ENCODE measurements at places on chromosomes 2 and 18.
A peak's percentile ranks its signal among the peaks of the same experiment; 100 is the strongest.

DNA sequence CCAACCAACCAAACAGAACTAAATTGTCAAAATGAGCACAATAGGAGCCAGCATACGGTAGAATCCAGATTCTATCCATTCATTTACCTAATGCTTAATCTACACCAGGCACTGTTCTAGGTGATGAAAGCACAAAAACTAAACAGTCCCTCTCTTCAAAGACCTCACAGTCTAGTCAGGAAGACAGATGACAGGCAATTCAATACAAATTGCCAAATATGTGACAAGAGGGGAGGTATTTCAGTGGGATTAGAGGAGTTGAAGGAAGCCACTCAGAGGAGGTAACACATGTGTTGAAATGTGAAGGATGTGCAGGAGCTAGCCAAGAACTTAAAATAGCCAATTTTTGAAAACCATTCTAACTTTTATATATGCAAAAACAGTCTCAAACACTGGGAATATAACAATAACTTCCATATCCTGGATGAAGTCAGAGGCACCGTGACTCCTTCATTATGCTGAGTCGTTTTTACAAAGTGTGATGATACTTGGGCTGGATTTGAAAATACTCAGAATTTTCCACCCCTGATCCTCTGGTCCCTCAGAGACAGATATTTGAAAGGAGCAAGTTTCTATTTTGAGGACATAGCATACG, 204.9 kb downstream of the PID1 start:
- no peak for DNase-seq

DNA sequence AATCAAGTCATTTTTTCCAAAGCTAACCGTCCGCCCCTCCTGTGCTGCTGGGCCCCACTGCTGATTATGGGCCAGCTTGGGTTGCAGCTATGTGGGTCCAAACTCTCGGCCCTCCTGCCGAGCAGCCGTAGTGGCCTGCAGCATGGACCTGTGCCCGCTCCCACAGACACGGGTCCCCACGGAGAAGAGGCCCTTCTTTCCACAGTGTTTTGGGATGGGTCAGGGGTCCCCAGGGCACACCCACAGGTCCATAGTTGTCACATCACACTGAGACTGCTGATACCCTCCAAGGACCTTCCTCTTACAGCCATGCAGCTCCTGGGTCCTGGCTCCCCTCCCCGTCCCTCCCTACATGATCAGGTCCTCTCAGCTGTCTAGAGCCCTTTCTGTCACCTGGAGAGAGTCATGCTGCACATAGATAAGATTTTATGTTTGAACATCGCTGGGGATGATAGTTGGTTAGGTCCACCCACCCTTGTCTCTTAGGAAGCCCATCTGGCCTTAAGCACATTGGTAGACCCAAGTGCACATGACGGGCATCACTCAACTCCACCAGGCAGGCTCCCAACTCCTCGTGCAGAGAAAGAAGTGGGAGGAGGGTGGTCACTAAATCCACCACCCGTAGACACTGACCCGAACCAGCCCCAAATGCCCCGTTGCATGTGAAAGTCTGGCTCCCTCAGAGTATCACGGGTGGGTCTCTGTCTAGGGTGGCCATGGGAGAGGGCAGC, 17.5 kb downstream of the GPR55 start:
- DNase-seq, result no peak

DNA sequence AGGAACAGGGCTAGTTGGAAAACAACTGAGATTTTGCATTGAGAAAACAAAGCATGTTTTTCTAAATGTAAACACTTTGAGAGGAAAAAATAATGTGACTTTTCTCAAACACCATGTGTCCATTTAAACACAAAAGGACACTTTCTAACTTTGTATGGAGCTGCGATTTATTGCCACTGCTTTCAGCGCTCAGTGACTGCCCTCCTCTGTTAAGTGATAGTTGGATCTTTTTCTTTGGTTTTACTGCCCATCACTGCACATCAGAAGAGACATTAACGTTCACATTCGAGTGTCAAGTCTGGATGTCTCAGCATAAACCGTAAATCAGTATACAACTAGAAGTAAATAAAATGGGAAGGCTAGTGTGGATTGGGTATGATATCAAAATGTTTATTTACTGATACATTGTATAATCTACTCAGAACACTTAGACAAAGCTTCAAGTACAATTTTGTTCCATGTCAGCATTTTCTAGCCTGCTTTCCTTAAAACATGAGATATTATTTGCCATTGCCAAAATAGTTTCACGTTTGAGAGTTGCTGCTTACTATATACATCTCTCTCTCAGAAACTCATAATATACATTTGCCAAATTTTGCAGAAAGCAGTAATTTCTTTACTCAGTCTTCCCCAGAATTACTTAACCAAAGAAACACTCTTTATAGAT, 237.6 kb downstream of the IKZF2 start:
- DNase-seq, result no peak

DNA sequence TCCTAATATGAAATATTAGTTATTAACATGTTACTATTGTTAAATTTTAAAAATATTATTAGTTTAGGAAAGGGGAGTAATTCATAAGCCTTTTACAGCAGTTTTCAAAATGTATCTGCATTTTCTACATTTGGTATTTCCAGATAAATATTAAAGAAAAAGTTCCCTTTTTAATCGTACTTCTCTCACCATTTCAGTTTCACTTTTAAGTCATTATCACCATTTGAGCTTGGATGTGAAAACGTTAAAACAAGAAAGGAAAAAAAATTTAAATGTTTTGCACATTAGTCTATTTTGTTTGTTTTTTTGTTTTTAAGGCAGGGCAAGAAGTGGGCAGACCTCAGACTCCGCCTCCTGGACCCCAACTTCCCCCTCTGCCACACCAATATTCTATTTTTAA, 3.3 kb upstream of the SRSF7 start:
- DNase-seq, result peak; percentile 52

GRCh38 chr18:44518091-44518615, 162.5 kb upstream of the SETBP1 start:
- no peak for DNase-seq

- no peak for DNase-seq
These were observed 65.6 kb downstream of the TMEM17 start for GRCh38 chr2:62440281-62440946.

GRCh38 chr2:229900012-229900411, 21.8 kb downstream of the TRIP12 start:
- DNase-seq, result no peak

- no peak for DNase-seq
These were observed 184.7 kb downstream of the GFPT1 start for GRCh38 chr2:69202327-69202726.

- DNase-seq, result no peak
These were observed 658.2 kb downstream of the TDRD15 start for GRCh38 chr2:21781962-21782361.

GRCh38 chr2:54723996-54724559, 616 bp downstream of the EML6 start:
- no peak for DNase-seq

GRCh38 chr2:149320362-149320761, 10.0 kb upstream of the LYPD6 start:
- no peak for DNase-seq

- DNase-seq, result no peak
These were observed 140.3 kb downstream of the TCF4 start for GRCh38 chr18:55447672-55448018.

- DNase-seq, result peak; percentile 21
These were observed 68.7 kb downstream of the STK39 start for GRCh38 chr2:168178520-168179324.

GRCh38 chr2:106062627-106063026, 131.5 kb downstream of the UXS1 start:
- DNase-seq, result no peak

DNA sequence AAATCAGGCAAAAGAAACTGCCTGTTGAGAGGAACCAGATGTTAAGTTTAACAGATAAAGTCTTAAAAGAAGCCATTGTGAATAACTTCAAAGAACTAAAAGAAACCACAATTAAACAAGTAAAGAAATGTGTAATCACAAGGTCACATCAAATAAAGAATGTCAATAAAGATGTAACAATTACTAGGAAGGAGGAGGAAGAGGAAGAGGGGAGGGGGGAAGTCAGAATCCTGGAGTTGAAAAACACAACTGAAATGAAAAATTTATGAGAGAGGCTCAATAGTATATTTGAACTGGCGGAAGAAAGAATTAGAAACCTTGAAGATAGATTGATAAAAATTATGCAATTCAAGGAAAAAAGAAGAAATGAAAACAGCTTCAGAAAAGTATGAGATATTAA, 88.4 kb upstream of the CRIM1 start:
- no peak for DNase-seq

DNA sequence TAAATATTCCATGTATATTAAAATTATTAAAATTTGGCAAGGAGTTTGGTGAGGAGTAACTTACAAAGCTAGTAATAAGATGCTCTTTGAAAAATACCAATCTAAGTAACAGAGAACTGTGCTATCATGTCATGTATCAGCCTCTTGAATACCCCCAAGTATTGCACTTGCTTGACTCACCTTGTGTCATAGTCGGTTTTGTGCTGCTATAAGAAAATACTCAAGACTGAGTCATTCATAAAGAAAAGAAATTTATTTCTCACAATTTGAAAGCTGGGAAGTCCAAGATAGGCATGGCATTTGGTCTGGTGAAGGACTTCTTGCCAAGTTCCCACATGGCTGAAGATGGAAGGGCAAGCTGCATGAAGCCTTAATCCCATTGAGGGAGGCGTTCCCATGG, 179.2 kb downstream of the MEMO1 start:
- DNase-seq, result no peak

- DNase-seq, result no peak
These were observed 34.3 kb downstream of the FMNL2 start for GRCh38 chr2:152369176-152369860.

DNA sequence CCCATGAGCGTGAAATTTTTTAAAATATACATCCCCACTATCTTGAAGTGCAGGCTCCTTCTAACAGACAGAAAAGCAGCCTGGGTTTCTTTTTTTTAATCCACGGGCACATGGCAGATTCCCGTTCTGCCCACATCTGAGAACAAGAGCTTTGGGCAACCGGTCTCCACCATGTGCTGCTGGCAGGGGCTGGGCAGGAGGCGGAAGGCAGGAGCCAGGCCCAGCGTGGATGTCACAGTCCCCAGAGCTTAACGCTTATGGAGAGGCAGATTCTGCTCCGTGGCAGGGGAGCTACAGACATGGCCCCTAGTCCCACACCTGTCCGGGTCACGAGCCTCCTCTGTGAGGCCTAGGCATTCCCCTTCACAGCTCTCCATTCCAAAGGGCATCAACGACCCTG, 503.0 kb upstream of the MYT1L start:
- no peak for DNase-seq

DNA sequence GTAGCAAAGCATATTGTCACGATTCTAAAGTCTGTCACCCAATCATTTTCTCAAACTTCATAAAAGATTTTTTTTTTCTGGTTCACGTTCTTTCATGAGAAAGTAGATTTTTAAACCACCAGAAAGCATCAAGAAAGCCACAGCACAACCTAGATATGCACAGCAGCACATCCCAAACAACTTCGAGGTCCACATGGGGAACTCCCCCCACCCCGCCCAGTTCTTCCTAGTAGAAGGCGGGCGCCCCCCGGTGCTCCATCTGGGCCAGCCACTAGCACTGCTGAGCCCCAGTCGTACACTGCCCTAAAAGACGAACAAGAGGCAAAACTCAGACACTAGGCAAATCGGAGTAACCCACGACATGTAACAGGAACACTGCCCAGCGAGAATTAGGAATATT, 15.5 kb downstream of the HDLBP start:
- no peak for DNase-seq

- no peak for DNase-seq
These were observed 82.5 kb upstream of the ARL4C start for GRCh38 chr2:234579231-234579962.

GRCh38 chr2:166230724-166231070, 102.9 kb upstream of the SCN1A start:
- no peak for DNase-seq

DNA sequence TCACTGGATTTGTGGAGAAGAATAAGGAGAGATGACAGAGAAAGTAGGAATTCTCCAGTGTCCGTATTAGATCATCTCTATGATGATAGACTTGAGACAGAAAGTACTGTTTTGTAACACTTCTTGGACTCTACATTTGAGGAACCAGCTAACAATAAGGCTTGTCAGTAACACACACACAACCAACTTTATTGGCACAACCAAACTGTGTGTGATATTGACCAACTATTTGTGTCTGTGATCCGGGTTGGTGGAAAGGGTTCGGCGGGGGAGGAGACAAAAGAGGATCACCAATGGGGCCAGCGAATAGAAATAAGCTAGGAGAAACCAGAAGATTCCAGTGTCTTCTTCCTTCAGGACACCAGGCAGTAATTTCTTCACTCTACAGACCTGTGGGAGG, 79.8 kb downstream of the MARCHF4 start:
- peak; percentile 10 for DNase-seq

DNA sequence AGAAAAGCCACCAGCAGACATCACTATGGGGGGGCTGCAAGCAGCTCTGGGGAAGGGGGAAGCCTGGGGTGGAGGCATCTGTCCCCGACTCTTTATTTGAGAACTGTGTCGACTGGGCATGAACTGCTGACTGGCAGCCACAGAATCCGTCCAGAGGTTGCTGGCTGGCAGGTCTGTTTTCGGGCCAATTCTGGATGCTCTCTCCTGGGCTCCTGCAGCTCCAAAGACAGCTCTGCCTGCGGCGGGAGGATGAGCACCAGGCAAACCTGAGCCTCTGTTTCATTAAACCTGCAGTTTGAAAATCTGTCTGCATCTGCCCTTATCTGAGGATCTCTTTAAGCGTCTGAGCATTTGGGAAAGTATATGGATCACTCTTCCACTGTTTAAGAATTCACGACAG, 34.4 kb upstream of the RPL31 start:
- DNase-seq, result no peak

- DNase-seq, result no peak
These were observed at the start of gene CLASP1 for GRCh38 chr2:121649149-121649595. Gene CLASP1, minus strand, starts transcription at chr2:121649462. Its CDS starts 43,567 bp downstream, at chr2:121605895.

DNA sequence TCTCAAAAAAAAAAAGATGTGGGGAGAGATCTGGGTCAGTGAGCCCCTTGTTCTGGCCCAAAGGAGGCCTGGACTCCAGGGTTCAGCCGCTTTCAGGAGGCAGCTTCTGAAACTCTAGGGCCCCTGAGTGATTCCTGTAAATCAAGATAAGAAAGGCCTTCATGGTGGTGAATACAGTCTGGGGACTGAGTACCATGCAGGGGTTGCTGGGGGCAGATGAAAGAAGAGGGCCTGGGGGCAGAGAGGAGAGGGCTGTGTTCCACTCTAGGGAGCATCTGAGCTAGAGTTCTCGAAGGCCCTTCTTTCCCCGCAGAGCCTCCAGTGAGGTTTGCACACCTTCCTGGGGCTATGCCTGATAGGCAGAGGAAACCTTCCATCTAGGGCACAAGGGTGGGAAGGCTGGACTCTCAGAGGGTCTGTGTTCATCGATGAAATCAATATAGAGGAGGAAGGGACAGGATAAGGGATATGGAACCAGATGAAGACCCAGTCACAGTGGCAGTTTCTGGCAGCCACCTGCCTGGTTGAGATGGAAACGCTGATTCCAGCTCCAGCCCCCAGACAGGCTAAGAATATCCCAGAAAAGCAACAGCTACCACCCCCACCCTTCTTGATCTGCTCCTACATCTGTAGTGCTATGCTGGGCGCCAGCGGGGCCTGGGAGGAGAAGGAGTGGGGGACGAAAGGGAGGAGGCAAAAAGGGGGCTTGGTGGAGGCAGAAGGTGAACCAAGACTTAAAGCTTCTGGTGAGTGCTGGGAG, 4.7 kb upstream of the CDK5R2 start:
- DNase-seq, result no peak

All from inflammatory macrophage treated with lipopolysaccharide for 4 hours (primary cell).